ENCODE measurements at places on chromosomes 7 and 10.

- DNase-seq, result peak; percentile 77
Observed at GRCh38 chr10:77586719-77587415, 50.7 kb downstream of the KCNMA1 start.

DNA sequence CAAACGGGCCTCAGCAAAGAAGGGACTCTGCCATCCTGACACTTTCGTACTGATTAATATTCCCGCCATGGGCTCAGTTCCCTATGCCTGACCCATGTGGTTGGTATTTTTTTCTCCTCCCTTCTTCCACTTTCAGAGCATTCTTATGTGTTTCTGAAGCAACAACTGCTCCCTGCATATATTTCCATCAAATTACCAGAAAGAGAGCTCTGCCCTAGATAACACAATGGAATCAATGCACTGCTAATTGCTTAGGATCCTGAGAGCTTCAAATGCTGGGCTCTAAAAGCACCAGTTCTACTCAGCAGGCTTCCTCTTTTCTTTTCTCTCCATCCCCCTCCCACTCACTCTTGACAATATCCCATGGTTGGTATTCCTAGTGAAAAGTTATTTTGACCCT lies 5.3 kb downstream of the TECTB start:
- no peak for DNase-seq

- no peak for DNase-seq
Observed at GRCh38 chr10:8596929-8597472, 542.5 kb downstream of the GATA3 start.

- peak; percentile 87 for DNase-seq
Observed at GRCh38 chr10:79413196-79413595, 32.2 kb downstream of the ZCCHC24 start.

GRCh38 chr7:116593359-116594075 lies 68.7 kb downstream of the CAV1 start:
- no peak for DNase-seq

DNA sequence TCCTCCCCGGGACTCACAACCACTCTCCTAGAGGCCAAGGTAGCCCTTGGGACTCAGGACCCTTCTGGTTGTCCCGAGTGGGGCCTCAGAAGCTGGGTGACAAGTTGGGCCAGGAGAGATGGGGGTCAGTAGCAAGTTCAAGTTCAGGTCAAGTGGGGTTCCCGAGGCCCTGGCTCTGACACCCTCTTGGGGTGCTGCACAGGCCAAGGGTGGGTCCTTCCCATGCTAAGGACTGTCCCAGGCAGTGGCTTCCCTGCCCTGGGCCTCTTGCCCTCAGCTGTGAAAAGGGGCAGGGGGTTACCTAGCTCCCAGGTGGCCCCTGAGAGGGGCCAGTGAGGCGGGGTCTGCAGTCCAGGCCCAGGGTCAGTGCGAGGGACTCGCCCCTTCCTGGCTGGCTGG lies 115.4 kb upstream of the TNRC18 start:
- no peak for DNase-seq

All from MV-4-11 (cell line).